ENCODE measurements at places on chromosomes 6 and 20. TPM values are rescaled to one million over a fixed set of nuclear protein-coding genes. Genes with fewer than 3 reads are reported as not detected.

Gene SLC35D3
- not detected for total RNA-seq

Gene RCAN2
- total RNA-seq = 254 TPM

Gene TPMT
- total RNA-seq = 14.3 TPM

Gene DCDC2
- not detected for total RNA-seq

Gene OR2H2
- total RNA-seq = not detected

Gene MUCL3
- not detected for total RNA-seq

Gene ROMO1
- 180 TPM for total RNA-seq

Gene DEFB124
- not detected for total RNA-seq

Gene DBNDD2
- 339 TPM for total RNA-seq

Gene KIF6
- total RNA-seq = 0.12 TPM

Gene CTAGE9
- not detected for total RNA-seq

Gene KCNK17
- total RNA-seq = not detected

Gene COL21A1
- total RNA-seq = 23.2 TPM

Gene BPIFA1
- not detected for total RNA-seq

- DNase-seq = no peak
Measured at GRCh38 chr20:469746-470490, 7.6 kb upstream of the TBC1D20 start.

DNA sequence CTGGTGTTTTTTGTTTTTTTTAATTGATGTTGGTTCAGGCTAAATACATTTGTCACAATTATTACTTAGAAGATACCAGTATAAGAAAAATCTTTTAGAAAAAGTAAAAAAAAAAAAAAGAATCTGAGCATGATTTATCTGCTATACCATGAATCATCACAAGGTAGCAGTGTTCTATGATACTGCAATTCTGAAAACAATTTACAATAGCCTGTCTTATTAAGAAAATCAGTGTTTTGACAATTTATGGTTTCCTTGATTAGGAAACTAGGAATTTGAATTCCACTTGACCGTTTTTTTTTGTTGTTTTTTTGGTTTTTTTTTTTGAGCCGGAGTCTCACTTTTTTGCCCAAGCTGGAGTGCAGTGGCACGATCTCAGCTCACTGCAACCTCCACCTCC, 9.3 kb upstream of the MAK start:
- no peak for DNase-seq

- no peak for DNase-seq
Measured at GRCh38 chr6:78460711-78461110, 406.6 kb upstream of the IRAK1BP1 start.

GRCh38 chr6:113464536-113464935, 392.6 kb upstream of the MARCKS start:
- DNase-seq = no peak

GRCh38 chr6:145547594-145548335, 187.6 kb downstream of the EPM2A start:
- no peak for DNase-seq

GRCh38 chr20:14716351-14716801, 379.0 kb upstream of the FLRT3 start:
- no peak for DNase-seq

GRCh38 chr6:105624021-105624420, 221.1 kb upstream of the PREP start:
- no peak for DNase-seq

- no peak for DNase-seq
Measured at GRCh38 chr6:81900616-81901015, 148.1 kb upstream of the TENT5A start.

GRCh38 chr6:25035512-25036435, 100.0 kb upstream of the RIPOR2 start:
- no peak for DNase-seq

DNA sequence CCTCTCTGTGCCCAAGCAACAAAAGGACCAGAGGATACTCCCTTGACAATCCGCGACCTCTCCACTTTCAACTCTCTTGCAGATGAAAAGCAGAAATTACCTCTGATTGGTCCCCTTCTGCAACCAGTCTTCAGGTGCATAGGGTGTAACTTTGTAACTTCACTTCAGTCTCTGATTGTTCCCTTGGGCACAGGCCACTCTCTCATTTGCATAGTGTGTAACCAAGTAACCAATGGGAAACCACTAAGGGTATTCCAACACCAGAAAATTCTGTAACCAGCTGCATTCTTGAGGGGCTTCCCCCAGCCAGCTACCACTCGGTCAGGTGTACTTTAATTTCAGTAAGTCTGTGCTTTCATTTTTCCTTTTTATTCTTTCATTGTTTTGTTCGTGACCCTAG, 4.4 kb upstream of the RAET1L start:
- no peak for DNase-seq

- DNase-seq = no peak
Measured at GRCh38 chr6:116714761-116715160, 33.8 kb downstream of the KPNA5 start.

DNA sequence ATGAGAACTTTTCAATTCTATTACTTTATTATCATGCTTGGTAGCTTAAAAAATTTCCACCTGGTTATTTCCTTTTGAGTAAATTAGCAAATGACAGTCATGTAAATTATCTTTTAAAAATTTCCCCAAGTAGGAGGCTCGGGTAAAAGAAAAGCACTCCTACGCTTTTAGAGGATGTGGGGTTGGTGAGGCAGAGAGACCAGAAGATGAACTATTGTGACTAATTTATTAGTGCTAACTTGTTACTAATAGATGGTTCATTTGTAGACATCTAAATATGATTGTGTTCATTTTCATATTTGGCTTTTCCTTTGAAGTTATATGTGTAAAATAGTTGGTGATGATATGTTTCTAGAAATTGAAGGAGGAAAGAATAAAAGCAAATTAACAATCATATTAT, 27.0 kb downstream of the ZNF292 start:
- DNase-seq = no peak

GRCh38 chr6:40444811-40445210, 142.4 kb downstream of the LRFN2 start:
- DNase-seq = no peak

DNA sequence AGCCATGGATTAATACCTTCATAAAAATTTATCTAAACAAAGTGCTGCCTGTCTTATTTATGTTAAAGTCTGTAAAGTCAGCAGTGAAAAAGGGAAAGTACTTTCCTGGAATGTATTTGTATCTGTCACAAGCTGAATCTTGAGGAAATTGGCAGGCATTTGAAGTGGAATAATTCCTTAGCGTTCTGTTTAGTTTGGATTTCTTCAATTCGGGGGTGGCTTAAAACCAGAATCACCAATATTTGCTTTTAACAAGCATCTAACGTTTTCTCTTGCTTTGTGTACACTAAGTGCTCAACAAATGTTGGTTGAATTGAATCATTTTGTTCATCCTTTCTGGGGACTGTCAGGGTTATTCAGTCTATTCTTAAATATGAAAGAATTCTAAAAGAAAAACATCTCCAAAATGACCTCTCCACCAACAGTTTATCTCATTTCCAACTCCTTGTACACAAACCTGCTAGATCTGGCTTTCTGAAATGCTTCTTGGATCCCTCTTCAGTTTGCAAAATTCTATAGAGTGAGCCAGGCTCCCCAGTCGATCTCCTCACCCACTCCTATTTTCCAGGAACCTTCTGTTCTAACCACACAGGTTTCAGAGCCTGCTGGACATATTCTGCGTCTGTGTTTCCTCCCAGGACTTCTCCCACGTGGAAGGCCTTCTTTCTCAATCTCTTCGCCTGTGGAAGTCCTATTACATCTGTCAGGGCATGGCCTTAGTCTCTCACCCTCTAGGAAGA, 2.0 kb upstream of the NPEPL1 start:
- DNase-seq = no peak

DNA sequence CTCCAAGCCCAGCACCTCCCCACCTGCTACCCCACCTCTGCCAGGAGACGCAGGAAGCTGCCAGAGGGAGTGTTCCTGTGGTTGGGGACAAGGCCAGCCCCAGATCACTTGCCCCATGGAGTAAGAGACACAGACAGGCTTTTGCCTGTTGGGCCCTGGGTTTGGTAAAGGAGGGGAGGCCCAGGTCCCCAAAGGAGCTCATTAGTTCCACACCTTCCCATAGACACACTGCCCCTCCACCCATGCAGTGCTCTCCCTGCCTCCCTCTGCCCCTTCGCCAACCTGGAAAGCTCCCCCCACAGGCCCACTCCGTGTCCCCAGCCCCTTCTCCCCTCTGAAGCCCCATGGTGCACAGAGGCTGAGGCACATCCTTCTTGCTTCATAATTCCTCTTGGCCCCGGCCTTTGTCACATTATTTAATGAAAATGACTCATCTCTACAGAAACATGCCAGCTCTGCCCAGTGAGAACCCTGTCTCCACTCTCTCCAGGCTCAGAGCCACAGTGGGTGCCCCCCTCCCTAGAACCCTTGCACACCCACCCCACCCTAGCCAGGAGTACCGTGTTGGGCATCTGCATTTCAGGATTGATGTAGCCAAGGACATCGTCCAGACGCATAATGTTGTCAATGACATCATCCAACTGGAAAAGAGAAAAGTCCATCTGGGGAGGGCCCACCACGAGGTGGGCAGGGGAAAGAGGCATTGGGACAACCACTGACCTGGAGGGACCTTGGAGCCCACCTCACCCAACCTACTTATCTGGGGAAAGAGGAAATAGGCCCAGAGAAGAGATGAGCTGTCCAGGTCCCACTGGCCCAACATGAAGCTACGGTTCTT, 46.0 kb downstream of the TFEB start:
- DNase-seq = no peak
